Stimulated activated CD4-positive, alpha-beta T cell treated with anti-CD3 and anti-CD28 coated beads, Interleukin-4, amount 100 ng/mL, for 48 hours (primary cell): ENCODE measurements at places on chromosomes 3 and 15.

DNA sequence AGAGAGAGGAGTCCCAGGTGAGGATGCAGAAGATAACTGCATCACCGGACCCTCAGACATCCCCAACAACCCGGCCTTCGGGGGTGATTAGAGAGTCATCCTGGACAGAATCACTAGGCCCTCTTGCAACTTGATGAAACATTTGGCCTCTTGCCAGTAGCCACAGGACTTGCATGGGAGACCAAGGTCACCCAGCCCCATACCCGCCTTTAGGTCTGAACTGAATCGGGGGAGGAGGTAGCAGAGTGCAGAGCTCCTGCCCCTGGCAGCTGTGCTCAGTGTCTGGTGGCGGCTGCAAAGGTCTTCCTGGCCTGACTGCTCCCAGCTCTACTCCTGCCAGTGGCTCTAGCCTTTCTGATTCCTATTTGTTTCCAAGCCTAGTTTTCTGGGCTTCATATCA is 12.4 kb downstream of the PIF1 start:
- DNase-seq: no peak

DNA sequence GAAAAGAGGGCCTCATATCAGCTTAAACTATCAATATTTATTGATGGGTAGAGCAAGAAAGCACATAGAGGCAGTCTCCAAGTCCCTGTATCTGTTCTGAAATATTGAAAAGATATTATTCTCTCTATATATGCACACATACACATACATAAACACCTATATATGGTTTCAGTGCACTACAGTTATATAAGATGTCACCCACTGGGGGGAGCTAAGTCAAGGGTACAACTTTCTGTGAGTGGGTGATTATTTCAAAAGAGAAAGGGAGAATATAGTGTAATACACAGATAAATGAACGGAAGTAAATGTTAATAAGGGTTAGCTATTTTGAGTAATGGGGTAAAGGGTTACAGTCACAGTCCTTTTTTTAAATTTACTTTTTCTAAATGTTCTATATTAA is 8.8 kb downstream of the SNTN start:
- DNase-seq: no peak

GRCh38 chr3:23041918-23042696 is 161.0 kb upstream of the UBE2E2 start:
- DNase-seq: no peak

DNA sequence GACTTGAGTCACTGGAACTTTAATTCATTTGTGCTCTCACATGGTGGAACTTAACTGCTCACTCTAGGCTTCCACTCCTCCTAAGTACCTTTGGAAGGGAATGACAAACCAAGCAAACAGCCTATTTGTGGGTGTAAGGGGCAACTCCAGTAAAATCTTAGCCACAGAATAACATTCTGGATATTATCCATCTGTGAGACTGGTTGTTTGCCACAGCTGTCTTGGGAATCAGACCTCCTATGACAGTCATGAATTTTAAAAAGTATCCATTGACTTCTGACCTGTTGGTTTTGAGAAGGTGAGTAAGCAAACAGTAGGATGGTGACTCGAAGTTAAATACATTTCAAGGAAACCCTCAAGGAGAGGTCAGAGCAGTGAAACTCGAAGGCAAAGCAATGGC is 147.3 kb upstream of the CDIN1 start:
- DNase-seq: no peak

- no peak for DNase-seq
These were observed 8.0 kb upstream of the ACAP2 start for GRCh38 chr3:195450731-195451229.

GRCh38 chr15:71304681-71305080 is 189.4 kb downstream of the THSD4 start:
- DNase-seq: no peak

- no peak for DNase-seq
These were observed 31.1 kb downstream of the PLA2G4D start for GRCh38 chr15:42063122-42063848.

DNA sequence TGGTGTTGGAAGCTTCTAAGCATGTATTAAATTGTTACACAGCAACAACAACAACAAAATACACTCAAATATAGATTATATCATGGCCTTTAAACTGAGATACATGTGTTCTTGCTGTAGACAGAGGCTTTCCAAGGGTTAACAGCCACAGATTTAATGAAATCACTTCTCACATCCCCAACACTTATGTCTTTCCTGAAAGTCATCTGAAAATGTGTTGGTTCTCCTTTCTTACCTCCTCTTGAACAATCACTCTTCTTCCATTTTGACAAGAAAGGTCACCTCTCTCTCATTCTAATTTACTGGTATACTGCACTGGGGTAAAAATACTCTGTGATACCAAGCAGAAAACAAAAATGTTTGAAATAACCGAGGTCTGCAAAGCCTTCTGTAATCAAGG is 507.3 kb upstream of the KCNMB2 start:
- no peak for DNase-seq

DNA sequence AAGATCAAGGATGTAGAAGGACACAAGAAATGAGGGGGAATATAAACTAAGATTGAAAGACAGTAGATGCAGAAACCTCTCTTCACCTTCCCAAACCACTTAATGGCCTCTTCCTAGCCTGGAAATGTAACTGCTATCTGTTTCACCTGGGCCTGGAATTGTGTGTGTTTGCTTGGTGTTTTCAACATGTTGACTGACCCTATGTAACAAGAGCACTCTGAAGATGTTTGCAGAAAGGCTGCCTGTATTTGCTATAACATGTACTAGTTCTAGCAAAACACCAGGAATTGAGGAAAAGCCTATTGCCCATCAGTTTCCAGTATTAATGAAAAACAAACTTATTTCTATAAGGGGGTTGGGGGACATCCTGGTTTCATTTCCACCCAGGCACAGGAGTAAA is 248.3 kb downstream of the WDR72 start:
- no peak for DNase-seq

DNA sequence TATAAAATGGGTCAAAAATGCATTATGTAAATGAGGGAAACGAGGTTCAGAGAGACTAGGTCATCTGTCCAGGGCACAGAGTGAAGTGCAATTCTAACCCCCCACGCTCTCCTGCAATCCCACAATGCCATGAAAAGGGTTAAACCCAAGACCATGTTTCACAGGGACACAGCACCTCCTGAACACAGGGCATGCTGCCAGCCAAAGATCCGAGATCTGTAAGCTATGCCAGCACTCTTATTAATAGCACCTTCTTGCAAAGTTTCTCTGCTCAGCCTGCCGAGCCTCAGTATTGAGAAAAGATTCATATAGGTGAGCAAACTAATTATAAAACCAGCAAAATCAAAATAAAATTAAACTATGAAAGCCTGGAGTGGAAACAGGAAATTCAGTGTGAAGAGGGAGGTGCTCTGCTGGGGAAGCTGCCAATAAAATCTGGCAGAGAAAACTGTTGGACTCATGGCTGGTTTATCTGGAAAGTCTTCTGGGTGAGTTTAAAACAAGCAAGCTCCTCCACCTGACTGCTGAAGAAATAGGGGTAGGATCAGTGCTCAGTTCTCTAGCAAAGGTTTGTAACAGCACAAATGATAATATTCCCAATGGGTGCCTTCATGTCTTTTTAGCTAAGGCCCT is 50.3 kb downstream of the LRIG1 start:
- no peak for DNase-seq
